Peyer's patch (tissue), 4 donors: ENCODE measurements at places on chromosomes 5 and 9.
A peak's percentile ranks its signal among the peaks of the same experiment; 100 is the strongest.

- no peak for DNase-seq
These were observed 267.6 kb upstream of the DMRT1 start for GRCh38 chr9:573691-574410.

DNA sequence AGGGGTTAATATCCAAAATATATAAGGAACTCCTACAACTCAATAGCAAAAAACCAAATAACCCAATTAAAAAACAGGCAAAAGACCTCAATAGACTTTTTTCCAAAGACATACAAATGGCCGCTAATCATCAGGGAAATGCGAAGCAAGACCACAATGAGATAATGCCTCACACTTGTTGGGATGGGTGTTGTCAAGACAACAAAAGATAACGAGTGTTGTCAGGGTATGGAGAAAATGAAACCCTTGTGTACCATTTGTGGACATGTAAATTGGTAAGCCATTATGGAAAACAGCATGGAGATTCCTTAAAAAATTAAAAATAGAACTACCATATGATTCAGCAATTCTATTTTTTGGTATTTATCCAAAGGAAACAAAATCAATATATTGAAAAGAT is 620.2 kb downstream of the ACTL7B start:
- DNase-seq, result no peak

- DNase-seq, result no peak
These were observed 5.0 kb downstream of the GBGT1 start for GRCh38 chr9:133158695-133159094.

GRCh38 chr9:120909904-120910303 is 16.7 kb downstream of the TRAF1 start:
- no peak for DNase-seq

GRCh38 chr5:6724321-6724929 is 11.2 kb downstream of the TENT4A start:
- no peak for DNase-seq

DNA sequence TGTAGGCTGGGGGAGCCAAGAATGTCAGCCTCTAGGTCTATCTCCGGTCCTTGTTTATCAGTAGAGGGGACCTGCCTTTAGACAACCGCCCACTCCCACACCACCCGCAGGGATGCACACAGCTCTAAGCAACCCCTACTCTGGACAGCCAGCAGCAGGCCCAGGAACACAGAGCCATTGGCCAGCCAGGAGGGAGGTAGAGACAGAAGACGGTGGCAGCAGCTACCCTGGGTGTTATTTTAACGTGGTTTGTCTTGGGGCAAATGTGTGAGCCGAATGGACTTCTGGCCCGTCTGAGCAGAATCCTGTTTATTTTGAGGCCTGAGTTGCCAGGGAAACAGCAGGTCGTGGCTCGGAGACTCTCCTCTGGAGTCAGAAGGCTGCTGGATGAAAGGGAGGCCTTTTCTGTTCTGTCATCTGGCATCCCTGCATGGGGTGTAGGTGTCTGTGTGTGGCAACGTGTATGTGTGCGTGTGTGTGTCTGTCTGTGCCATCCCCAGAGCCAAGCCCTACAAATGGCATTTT is 382 bp upstream of the FGF1 start:
- DNase-seq, result no peak

GRCh38 chr9:111320631-111321030 is 9.4 kb downstream of the OR2K2 start:
- DNase-seq, result no peak

DNA sequence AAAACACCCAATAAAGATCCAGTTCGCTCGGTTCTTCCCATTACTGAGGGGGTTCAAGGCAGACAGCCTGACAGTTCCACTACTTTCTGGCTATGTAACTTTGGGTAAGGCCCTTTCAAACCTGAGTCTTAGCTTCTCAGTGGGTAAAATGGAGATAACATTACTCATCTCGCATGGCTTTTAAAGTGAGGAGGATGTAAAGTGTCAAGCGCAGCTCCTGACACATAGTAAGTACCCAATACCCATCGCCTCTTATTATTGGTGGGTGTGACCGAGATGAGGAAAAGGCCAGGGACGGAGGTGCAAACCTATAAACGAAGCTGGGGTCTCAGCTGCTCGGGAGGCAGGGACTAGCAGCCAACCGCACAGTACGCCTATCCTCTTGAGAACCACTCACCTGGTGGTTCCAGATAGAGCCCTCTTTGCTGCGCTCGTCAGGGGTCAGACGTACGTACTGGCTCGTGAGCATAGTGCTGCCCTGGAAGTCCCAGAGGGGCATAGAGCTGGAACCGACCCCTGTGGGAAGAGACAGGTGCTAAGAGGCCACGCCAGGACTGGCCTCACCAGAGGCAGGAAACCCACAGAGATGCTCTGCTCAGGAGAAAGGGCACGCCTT is 584 bp downstream of the LMAN2 start:
- DNase-seq, result no peak

- DNase-seq, result no peak
These were observed 679 bp downstream of the DOLK start for GRCh38 chr9:128946571-128947276.

DNA sequence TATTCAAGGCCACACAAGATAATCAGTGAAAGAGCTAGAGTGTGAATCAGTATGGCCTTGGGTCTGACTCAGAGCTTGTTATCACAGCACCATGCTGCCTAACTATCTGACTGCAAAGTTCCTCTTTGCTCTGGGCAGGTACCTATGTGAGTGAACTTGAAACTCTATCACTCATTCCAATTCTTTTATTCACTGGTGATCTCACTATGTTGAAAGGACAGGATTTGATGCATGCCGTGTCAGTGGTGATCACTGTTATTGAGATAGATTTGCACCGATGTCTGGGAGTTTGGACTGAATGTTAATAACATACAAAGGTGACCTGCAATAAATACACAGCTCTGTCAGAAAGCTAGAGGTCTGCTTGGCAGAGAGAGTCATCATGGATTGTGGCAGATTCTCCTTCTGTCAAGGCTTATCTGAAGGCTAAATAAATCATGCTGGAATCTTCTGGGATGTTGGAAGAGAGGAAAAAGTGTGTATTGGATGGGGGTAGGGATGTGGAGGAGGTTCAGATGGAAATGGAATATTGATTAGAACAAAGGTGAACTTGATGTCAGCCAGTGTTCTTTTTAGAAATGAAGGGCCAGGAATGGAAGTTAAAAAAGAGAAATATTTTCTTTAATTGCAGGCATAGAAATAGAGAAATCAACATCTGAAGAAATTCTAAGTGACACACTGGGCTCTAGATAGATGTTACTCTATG is 91.8 kb upstream of the TNC start:
- DNase-seq, result no peak

DNA sequence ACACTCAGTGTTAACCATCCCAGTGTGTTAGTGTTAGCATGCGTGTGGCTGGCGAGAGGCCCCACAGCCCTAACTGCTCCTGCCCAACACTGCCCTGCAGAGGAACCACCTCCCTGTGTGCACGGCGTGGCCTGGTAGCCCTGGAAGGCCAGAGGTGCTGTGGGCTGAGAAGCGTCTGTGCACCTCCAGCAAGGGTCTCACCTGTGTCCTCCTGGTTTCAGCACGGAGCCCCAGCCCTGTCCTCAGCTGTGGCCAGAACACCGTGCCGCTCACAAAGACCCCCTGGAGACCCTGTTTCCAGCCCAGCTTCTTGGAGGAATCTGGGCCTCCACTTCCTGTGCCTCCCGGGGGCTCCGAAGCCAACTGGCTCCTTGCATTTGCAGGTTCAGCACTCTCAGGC is 56.1 kb upstream of the NRARP start:
- no peak for DNase-seq

- DNase-seq, result no peak
These were observed 6.7 kb downstream of the NCBP1 start for GRCh38 chr9:97640325-97640724.

DNA sequence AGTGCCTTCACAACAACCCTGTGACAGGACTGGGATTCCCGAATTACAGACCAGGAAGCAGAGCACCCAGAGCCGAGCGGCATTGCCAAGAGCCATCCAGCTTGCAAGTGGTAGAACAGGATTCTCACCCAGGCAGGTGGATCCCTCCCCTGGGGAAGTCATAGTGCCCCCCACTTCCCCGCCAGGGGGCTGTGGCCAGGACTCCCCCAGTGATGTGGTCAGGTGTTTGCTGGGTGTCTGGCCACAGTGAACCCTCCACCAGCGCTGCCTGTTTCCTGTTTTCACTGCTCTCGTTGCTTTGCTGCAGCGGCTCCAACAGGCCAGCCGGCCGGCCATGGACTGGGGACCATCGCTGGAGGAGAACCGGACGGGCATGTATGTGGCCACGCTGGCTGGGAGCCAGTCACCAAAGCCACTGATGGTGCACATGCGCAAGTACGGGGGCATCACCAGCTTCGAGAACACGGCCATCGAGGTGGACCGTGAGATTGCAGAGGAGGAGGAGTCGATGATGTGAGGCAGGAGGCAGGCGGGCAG is 19.3 kb downstream of the SLC6A7 start:
- DNase-seq, result peak; percentile 83
